ENCODE measurements at places on chromosomes 16 and 17. TPM values are rescaled to one million over a fixed set of nuclear protein-coding genes. Genes with fewer than 3 reads are reported as not detected.

The TMEM235 gene
- polyA plus RNA-seq, result not detected

DNA sequence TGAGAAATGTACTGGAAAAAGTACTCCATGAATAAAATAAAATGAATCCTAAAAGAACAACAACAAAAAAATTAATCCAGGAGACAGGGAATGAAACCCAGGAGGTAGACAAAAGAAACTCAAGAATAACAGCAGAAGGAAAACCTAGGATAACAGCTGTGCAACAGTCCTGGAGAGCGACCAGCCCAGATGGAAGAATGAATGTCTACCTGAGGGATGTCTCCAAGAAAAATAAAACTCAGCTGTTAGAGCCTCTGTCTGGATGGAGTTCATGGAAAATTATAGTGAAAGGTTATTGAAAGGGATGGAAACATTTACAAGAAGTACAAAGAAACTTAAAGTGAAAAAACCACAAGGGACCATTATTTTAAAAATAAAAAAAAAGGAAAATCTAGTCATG is 135.8 kb upstream of the CA10 start:
- DNase-seq, result no peak

DNA sequence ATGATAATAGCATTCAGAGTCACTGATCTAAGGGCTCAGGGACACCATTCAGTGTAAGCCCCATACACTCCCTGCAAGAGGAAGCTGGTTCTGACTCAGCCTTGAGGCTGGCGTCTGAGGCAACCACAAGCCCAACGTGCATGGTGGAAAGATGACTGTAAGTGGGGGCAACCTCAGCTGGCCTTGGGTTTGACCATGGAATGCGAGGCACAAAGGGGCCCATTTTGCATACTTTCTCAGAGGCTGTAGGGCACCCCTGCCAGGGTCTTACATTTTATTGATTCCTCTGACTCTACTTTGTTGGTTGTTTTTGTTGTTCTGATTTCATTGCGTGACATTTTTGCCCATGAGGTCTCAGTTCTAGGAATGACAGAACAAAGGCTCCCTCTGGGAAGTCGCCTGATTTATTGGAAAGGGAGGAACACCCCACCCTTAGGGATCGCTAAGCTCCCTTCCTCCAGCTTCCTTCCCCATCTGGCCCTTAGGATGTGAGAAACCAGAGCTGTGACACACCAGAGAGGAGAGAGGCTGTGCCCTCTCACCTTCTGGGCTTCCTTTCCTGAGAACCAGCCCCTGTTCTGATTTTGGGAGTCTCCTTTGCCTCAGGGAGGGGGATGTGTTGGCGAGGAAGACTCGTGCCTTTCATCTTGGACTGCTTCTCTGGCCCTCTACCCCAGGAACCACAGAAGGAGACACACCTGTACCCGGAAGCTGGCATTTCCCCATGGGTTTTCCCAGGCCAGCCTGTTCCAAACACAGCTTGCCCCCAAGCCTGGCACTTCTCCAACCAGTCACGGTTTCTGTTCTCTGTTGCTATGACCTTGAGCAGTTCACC is 5.6 kb upstream of the CIITA start:
- DNase-seq, result no peak

DNA sequence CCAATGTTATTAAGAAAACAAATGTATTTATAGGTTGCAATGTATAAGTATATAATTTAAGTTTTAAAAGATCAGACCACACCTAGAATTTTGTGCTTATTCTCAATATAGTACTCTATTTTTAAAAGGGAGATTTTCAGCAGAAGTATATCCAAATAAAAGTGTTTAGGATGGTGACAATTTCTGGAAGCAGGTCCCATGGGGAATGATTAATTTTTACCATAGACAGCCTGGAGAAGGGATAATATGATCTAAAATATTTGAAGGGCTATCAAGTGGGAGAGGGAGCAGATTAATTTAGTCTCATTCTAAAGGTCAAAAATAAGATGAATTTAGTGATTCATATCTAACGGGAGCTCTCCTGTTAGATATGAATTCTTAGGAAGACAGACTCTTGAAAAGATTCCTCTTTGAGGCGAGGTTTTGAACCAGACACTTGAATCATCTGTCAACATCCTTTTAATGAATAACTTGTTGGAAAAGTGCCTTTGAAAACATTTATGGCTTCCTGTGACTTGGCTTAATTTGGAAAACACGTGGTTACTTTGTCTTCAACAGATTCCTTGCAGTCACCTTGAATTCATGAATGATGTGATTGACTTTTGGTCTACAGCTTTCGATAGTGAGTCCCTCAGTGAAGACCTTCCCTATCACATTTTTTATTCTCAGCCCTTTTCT is 29.3 kb upstream of the SMIM36 start:
- DNase-seq, result no peak

DNA sequence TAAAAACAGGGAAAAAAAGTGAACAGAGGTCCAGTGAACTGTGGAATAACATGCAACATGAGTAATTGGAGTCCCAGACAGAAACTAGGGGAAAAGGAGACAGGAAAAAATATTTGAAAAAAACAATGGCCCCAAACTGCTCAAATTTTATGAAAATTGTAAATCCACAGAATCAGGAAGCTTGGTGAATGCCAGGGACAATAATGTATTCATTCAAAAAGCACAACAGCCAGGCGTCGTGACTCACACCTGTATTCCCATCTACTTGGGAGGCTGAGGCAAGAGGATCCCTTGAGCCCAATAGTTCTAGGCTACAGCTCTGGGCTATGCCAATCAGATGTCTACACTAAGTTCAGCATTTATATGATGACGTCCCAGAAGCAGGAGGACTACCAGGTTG is 23.7 kb downstream of the NCOR1 start:
- no peak for DNase-seq

DNA sequence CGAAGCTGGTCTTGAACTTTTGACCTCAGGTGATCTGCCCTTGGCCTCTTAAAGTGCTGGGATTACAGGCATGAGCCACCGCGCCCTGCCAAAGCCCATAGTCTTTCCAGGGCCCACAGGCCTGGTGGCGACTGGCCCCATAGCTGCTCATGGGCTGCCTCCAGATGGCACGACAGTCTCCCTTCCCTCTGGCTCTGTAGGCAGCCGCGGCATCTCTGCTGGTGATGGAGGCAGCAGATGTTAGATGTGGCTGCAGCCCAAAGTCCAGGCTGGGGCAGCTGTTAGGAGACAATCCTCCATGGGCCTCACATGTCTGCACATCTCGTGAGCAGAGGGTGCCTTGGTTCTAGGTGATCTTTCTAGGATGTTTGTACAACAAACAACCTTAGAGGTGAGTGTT is 69.7 kb upstream of the DNAJA2 start:
- no peak for DNase-seq

DNA sequence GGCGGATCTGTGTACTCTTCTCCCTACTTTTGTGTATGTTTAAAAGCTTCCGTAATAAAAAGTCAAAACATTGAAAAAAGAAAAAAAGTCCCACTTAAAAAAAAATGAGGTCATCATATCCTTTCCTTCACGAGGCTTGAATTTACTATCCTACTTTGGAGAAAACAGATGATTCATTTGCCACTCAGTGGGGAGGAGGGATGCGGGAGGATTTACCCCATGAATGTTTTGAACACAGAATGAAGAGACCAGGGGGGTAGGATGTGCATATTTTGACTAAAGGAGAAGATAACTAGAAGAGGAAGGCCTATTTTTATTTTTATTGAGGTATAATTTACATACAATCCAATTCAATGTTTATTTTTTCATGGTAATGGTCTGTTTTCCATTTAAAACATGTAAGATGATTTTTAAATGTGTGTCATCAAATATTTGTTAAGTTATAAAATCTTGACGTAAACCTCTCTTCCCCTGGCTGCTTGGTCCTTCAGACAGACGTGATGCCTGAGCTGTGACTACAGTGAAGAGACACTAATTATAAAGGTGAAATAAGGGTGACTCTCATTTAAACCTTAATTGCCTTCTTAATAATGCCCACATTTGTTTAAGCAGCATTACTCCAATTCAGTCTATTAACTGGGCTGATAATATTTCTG is 135.4 kb upstream of the AXIN2 start:
- no peak for DNase-seq

DNA sequence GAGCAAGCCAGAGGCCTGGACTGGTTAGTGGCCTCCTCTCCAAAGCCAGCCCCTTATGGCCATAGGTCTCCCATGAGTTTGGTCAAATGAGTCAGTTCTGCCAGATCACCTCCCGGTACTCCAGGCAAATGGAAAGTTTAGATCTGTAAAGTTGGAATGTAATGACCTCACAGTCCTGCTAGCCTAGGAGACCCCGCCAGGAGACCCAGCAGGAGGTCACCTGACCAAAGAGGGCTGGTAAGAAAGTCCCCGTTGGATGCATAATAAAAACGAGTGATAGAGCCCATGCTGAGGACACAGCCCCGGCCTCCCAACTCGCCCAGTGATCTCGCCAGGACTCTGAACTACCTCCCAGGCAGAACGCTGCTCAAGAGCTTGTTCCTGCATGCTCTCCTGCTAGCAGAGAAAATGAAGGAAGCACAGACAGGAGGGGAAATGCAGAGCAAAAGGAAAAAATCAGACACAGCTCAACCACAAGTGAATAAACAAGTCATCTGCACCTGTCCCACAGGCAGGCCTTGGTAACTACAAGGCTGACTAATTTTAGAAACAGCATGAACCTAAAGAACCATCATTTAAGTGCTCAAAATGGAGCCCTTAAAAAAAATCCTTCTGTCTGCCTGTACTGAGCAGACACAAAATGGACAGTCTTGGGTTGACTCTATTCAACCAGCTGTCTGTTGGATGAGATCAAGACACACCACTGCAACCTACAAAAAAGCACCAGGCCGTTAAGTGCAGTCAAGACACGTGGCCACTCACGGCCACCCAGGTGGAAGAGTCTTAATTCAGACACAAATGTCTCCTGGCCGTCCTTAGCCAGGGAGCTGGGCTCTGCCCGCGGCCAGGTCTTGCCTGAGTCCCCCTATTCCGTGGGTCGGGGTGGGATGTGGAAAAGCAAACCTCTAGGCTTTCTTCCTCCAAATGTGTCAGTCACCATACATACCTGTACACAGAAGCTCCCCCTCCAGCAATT is 9.2 kb downstream of the CDIP1 start:
- DNase-seq, result no peak

- no peak for DNase-seq
Observed at GRCh38 chr16:87389245-87389644, 2.9 kb upstream of the MAP1LC3B start.

- DNase-seq, result peak; percentile 57
Observed at GRCh38 chr16:9138731-9139501, 47.5 kb downstream of the HAPSTR1 start.

GRCh38 chr17:57721967-57722703 is 23.0 kb downstream of the CCDC182 start:
- no peak for DNase-seq

- DNase-seq, result no peak
Observed at GRCh38 chr17:12634789-12635414, 30.8 kb upstream of the MYOCD start.
